AML-193 (cell line): ENCODE measurements at places on chromosomes 3 and 15.

DNA sequence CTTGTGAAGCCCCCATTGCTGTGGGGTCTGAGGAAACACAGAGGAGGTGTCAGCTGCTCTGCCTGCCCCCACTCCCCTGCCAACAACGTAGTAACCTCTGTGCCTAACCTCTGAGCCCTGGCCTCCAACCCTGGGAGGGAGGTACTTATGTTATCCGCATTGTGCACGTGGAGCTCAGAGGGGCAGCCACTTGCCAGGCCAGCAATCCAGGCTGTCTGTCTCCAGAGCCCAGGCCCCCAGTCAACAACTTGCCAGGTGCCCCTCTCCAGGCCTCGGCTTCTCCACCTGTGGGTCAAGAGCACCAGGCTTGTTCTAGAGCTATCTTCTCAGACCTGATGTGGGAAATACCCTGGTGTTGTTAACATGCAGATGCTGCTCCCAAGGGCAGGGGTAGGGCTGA, 2.7 kb downstream of the TPRA1 start:
- no peak for DNase-seq

DNA sequence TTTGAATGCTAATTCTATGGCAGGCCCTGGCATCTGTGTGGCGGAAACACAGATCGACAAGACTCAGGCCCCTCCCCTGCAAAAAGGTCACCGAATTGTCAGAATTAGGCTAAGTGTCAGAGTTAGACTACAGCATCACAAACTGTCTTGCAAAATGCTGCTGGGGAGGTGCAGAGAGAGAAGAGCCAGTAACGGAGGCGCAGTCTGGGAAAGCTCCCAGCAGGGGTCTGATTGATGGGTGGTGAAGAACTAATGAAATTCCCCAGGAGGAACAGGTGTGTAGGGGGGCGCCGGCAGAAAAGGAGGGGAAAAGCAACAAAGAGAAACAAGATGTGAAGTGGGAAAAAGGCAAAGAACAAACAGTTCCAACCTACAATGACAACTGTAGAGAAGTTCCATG, 72.7 kb upstream of the TAMM41 start:
- DNase-seq: no peak

- DNase-seq: no peak
These were observed 314.7 kb downstream of the RORA start for GRCh38 chr15:60914360-60914759.

DNA sequence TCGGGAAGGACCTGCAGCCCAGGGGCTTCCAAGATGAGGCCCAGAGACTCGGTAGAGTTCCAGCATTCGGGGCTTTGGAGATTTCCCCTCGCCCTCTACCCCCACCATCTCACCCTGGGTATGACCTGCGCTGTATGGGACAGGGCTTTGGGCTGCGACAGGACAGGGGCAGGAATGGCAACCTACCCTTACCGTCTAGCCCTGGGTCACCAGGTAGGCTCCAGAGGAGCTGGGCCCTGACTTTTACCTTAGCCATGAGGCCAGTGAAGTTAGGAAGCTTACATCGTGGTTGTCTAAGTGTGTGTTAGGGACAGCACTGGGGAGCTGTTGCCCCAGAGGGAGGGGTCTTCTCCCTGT, 683 bp downstream of the PPM1M start:
- no peak for DNase-seq

- DNase-seq: no peak
These were observed 1.9 kb downstream of the MAP4 start for GRCh38 chr3:48014358-48014757.

DNA sequence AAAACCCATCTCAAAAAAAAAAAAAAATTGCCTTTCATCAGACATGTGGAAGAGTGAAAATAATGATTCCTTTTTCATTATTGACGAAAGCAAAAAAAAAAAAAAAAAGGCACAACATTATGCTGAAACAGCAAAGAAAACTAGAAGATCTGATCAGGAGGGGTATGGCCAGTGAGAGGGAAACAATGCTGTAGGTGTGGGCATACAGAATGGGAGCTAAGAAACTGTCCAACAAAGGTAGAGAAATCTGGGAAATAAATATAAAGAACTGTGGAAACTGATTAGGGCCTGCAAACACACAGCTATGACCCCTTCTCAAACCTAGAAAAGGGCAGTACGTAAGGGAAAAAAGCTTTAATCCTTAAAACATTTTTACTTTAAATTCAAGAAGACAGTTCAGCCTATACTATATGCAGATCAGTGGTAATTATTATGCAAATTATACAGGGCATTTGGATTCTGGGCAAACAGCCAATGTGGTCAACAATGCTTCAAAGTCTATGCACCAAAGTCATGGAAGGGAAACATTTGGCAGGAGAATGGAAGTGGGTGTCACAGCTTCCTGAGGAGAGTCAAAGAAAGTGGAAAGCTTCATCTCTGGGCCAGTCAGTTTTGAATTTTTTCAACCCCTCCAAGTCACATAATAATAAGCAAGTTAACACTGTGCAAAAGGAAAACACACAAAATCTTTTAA, 68.3 kb upstream of the SLC12A8 start:
- no peak for DNase-seq

- no peak for DNase-seq
These were observed 182.6 kb downstream of the TP63 start for GRCh38 chr3:189813647-189814240.

- no peak for DNase-seq
These were observed 33.4 kb downstream of the SCN5A start for GRCh38 chr3:38616111-38616510.

DNA sequence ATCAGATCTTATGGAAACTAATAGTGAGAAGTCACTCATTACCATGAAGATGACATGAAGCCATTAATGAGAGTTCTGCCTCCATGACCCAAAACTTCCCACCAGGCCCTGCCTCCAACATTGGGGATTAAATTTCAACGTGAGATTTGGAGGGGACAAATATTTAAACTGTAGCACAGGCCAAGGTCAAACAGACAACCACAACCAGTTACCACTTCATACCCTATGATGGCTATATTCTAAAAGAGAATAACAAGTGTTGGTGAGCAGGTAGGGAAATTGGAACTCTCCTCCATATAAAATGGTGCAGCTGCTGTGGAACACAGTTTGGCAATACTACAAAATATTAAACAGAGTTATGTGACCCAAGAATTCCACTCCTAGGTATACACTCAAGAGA, 36.9 kb downstream of the TCAIM start:
- no peak for DNase-seq

GRCh38 chr15:66715720-66716655, 14.0 kb downstream of the SMAD6 start:
- DNase-seq: no peak

DNA sequence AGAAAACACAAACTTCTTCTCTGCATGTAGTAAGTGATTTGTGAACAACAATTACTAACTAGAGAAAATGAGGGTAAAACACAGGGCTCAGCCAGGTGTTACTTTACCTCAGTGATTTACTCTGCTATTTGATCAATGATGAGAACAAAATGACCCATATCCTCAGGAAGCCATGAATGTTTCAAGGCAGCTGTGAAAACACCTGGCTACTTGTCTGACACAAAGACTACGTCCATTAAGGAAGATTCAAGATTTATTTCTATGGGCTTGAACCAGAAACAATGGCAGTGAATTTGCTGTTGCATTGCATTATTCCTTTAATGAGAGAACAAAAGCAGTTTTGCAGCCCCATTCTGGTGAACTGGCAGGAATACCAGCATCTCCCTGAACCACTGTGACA, 374.6 kb upstream of the ARL6 start:
- DNase-seq: no peak

DNA sequence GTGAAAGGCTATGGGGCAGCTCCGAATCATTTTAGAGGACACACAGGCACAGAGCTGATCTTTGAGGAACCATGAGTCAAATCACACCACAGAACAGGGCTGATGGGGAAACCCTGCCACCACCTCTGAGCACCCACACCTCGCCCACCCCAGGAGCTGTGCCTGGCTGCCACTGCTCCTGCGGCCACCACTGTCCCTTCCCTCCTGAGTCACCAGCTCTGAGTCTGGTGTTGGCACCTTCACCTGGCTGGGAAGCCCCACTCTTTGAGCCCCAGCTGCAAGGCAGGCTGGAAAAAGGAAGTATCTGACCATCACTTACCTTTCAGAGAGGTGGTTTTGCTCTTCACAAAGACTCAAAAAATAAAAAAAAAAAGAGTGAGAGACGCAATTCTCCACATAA, 63.6 kb upstream of the MEF2A start:
- DNase-seq: no peak

DNA sequence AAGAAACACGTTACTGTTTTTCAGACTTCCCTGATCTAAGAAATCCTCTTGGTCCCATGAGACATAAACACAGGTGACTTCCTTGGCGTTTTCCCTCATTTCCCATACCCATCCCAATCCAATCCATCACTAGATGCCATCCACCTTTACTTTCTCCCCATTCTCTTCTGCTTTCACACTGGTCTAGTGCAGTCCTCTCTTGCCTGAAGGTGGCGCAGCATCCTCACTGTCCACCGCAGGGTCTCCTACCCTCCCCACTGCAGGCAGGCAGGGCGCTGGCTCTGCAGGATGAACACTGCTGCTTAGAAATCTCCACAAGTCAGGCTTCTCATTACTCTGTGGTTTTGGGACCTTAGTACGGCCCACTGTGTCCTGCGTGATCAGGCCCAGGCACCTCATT, 58.2 kb downstream of the RAB7A start:
- peak; percentile 30 for DNase-seq

DNA sequence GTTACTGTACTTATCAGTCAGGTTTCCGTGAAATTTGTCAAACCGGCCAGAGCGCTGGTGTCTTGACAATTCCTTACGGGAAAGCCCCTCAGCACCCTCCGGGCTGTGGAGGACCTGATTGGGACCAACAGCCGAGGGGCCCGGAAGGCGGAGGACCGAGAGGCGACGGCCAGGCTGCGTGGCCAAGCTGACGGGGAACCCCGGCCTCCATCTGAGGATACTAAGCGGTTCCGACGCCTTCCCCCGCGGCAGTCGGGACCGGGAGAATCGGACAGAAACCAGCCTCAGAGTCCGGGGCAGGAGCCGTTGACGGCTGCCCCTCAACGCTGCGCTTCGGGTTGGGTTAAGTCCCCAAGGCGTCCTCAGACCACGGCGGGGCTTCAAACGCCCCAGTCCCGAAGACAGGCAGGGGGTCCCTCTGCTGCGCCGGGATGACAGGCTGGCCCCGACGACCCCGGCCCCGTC, 499 bp downstream of the ALDH1A2 start:
- no peak for DNase-seq

DNA sequence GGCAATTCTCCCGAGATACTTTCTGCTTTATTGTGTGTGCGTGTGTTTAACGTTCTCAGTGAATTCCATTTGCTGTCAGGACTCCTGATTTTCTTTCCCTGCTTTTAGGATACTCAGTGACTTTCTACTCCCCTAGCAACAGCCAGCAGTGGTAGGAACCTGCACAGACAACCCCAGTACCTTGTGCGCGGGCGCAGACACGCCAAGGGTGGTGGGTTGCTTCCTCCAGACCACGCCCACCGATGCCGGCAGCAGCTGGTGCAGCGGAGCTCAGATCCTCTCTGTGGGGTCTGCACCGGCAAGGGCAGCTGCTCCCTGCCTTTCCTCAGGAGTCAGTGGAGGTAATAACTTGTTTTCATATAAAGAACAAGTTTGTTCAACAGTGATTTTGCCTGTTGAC, 225.1 kb upstream of the NDN start:
- DNase-seq: no peak

GRCh38 chr3:194689493-194689944, 3.8 kb downstream of the FAM43A start:
- DNase-seq: no peak
